ENCODE measurements at places on chromosomes 12 and 14.
A peak's percentile ranks its signal among the peaks of the same experiment; 100 is the strongest.

DNA sequence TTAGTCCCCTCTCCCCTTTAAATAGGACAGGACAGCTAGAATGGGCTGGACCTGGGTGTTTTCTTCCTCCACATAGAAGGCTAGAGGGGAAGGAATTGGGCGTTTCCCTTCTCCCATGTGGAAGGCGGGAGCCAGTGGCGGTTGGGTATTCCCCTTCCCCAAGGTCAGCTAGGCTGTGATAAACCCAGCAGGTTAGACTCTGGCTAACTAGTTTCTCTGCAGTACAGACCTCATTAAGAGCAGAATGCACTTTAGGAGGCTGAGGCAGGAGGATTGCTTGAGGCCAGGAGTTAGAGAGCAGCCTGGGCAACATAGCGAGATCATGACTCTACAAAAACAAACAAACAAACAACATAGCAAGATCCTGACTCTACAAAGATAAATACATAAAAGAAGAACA, 92.6 kb downstream of the BEGAIN start:
- DNase-seq = no peak

DNA sequence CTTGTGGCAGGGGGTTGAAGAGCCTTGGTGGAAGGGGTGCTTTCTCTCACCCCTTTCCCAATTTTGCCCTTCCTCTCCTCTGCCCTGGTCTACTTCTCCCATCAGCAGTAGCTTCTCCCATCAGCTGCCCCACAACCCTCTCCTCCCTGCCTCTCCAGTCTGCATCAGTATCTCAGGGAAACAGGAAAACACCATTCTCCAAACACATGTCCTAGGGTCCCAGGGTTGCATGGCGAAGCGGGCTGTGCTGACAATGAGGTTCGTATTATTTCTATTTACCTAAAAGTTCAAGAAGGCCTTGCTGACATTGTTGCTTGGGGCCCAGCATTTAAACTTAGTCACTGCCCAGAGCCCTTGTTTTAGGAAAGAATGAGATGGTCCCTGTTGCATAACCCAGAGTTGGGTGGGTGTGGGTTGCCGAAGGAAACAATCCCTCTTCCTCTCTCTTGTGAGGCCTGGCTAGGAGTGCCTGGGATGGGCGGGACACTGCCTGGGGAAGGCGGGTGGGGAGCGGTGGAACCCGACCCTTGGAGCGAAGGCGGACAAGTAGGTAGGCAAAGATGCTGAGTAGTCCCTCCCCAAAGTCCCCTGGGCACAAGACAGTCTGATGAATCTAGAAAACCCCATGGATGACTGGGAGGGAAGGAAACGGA, 1.3 kb upstream of the IGFBP6 start:
- peak; percentile 74 for DNase-seq

DNA sequence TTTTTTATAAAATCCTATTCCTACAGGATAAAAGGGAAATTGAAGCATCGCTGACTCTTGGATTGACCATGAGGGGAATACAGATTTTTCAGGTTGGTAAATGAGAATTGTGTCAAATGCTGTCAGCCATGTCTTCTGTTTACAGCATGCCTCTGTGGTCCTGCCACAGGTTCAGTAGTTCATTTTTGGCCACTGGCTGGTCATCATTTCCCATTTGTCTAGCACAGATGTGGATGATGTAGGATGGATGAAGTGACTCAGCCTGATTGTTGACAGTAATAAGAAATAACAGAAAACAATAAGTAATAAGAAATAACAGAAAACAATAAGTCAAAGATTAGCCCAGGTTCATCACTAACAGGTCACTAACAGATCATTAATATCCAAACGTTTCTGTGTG, 59.8 kb downstream of the FRMD6 start:
- no peak for DNase-seq

DNA sequence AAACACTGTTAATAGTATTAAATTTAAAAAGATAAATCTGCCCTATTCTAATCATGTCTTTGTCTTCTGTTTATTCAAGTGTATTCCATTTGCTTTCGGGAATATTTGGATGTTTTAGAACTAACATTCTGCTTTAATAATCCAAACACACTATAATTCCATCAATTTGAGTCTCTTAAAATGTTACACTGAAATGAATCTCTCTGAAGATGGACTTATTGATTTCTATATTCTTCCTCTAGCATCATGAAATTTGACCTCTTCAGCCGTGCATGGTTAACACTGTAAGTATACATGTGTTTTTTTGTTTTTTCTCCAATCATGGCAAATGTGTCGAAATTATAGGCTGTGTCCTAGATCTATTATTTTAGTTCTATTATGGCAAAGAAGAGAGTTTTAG, 339.2 kb downstream of the ACSS3 start:
- no peak for DNase-seq

DNA sequence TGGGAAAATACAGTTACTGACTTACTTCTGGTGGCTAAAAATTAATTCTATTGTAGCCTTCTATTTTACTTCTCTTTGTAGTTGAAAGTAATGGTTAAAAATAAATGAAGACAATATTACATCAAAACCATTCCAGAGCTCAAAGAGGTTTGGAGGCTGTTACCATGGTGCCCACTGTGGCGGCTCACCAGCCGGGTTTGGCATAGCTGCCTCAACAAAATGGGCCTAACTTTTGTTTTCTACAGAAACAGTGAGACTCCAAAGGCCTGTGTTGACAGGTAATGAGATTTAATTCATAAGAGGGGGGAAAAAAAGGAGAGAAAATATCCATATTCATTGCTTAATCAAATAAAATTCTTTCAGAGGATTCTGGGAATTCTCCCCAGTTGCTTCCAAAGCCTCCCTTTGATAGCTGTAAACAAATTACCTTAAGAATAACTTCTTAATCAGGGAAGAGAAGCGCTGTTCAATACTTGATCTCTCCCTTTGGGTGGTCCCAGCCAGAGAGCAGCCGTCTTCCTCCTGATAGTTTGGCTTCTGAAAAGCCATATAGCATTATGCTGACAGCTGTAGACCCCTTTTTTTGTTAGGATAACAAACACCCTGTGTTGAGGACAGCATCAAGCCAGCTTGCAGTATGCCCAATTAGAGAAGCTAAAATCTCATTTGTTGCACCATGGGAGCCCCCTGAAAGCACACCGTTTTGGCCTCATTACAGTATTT, 266.8 kb downstream of the NEDD1 start:
- DNase-seq = no peak

GRCh38 chr12:76030341-76031080, 1.1 kb downstream of the PHLDA1 start:
- DNase-seq = no peak

GRCh38 chr12:106341086-106341877, 16.3 kb upstream of the POLR3B start:
- peak; percentile 35 for DNase-seq

DNA sequence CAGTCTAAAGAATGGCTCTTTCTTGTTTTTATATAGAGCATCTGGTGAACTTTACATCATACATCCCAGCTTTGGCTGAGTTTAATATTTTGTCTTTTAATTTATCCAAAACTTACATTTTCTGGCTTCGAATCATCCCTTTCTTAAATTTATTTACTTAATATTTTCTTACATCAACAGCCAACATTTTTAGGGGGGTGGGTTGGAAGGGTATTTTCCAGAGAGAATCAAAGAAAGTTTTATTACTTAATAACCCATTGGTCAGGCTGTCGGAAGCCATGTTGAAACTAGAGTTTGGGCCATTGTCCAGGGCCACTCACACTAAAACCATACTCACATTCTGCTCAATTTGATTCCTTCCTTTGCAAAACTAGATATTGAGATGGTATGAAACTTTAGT, 220.2 kb downstream of the AEBP2 start:
- DNase-seq = no peak

DNA sequence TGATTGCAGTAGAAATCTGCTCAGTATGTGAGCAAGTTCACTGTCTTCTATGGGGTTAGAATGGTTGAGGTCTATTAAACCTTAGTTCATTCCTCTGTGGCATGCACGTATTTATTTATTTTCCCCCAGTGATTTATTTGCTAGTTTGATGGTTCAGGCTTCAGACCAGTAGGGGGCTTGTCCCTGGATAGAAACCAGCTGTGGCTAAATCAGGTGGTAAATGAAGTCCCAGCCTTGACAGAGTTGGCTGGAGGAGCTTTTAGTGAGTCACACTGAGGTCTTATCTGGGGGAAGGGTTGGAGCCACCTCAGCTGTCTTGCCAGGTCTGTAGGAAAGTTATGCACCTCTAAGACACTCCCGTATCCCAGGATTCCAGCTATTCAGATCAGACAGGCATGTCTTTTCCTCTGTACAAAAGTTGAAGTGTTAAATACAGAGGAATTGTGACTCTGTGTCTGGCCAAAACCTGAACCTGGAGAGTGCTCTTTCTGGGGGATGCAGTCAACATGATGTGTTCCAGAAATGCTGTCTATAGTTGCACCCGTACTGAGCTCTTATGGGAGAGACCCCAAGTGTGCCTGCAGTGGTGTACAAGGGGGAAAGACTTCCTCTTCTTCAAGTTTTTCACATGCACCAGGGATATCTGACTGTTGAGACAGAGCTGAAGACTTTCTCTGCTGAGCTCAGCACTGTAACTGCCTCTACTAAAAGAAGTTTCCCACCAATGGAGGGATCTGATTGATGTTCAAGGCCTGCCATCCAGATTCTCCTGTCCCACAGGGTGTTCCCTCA, 1322.1 kb downstream of the TMEM121 start:
- DNase-seq = no peak

DNA sequence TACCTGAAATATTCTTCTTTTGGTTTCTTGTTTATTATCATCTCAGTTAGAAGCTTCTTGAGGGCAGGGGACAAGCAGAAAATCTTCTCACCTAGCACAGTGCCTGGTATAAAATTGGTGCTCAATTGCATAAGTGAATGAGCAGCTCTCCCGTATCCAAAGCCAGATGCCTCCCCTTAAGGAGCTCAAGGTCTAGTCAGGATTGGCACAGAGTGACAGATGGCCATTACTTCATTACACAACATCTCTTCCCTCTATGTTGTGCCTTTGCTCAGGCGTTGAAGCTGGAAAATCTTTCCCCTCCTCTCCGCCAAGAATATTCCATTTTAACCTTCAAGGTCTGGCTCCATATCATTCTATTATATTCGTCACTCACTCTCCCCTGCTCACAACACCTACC, 3.6 kb downstream of the SLC4A8 start:
- no peak for DNase-seq

GRCh38 chr12:52946797-52947547, 1.9 kb upstream of the KRT18 start:
- no peak for DNase-seq

GRCh38 chr12:82972624-82973023, 285.9 kb downstream of the TMTC2 start:
- DNase-seq = no peak

GRCh38 chr12:67315661-67316060, 46.5 kb downstream of the CAND1 start:
- no peak for DNase-seq

DNA sequence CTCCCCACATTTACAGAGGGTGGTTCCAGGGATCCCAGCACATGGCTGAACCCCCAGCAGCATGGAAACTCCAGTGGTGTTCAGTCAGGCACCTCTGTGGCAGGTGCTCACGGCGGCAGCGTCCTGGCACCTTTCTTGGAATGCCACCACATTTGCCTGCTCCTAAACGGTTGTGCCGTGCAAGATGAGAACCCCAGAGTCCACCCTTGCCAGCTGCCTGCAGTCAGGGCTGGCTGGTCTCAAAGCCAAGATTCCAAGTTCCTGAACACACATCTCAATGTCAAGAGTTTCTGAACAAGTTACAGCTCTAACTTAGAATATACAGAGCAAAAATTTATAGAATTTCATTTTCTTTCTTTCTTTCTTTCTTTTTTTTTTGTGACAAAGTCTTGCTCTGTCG, 38.7 kb downstream of the DDX51 start:
- no peak for DNase-seq

DNA sequence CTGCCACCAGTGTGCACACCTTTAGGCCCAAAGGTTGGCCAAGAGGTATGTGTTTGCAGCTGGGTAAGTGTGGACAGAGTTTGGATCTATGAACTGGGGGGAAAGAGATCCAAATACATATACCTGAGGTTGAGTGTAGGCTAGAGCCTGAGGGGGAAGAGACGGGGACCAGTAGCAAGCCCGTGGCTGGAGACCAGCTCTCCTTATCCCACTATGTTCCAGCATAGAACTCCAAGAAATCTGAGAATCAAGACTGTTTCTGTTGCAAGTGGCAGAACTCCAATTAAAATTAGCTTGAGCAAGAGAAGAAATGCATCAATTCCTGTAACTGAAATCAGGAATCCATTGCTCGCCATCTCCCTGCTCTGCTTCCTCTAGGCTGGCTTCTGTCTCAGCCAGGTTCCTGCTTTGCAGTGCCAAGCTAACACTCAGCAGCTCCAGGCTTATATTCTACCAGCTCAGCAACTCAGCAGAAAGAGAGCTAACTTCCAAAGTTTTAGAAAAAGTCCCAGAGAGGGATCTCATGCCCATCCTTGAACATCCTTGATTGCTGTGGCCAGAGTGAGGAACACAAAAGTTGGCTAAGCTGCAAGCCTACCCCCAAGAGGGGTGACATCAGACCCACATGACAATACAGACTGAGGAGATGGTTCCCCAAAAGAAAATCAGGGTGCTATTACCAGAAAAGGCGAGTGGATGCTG, 1.5 kb upstream of the PCK2 start:
- DNase-seq = no peak

- DNase-seq = no peak
Observed at GRCh38 chr12:33654313-33654712, 214.7 kb upstream of the SYT10 start.

DNA sequence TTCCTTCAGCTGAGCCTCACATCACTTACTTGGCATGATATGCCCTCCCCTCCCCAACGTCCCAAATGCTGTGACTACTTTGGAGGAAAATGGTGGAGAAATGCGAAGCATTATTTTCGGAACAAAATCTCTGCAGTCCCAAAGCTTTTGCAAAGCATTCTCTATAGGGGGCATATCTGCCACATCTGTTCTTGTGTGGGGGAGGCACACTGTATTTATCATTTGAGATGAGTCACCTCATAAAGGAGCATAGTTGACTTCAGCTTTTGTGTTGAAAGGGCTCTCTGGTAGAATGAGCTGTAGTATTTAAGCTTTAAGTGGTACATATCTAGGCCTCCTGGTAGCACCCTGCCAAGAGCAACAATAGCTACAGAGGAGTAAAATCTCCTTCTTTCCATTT, 447.5 kb downstream of the ADAMTS20 start:
- DNase-seq = peak; percentile 52

GRCh38 chr12:25959071-25959961, 834 bp downstream of the RASSF8 start:
- DNase-seq = peak; percentile 83

- DNase-seq = no peak
Observed at GRCh38 chr12:2668816-2669215, 126.0 kb upstream of the FKBP4 start.

DNA sequence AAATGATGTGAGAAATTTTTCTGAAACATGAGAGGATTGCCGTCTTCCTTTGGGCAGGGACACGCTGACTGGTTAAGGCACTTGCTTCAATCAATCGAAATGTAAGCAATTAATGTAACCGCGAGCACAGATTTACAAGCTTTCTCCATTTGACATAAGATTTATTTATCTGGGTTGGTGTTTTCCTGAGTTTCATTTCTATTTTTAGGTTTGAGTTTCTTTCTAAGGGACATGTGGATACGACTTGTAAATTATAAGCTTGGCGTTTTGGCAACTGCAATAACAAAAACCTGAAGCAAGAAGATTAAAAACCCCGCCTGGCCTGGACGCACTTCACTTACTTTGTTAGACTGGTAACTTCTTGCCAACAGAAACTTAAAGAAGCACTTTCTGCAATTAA, 20.3 kb upstream of the SINHCAF start:
- no peak for DNase-seq
